ENCODE measurements at places on chromosomes 7 and 10.

GRCh38 chr10:78672918-78673317, 395.8 kb upstream of the ZMIZ1 start:
- DNase-seq, result no peak

DNA sequence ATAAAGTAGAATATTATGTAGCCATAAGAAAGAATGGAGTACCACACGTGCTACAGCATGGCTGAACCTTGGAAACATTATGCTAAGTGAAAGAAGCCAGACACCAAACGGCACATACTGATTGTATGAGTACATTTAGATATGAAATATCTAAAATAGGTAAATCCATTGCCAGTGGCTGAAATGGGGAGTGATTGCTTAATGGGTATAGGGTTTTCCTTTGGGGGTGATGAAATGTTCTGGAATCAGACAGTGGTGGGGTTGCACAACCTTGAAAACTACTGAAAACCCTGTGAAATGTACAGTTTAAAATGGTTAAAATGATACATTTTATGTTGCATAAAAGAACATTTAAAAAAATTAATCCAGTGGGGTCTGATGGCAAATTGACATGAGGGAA, 667.9 kb downstream of the AUTS2 start:
- no peak for DNase-seq

DNA sequence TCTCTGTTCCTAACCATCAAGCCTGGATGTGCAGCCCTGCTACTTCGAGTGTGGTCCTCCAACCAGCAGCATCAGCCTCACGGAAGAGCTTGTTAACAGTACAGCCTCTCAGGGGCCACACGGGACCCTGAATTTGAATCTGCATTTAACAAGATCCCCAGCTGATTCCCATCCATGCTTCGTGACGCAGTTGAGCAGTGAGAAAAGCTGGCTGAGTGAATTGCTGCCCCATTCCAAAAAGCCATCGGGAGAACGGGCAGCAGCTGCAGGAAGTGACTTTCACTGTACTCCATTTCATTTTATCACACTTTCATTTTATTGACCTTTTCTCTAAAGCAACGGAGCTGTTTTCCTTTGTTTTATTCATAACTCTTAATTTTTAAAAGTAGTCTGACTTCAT, 22.5 kb downstream of the FAM171A1 start:
- DNase-seq, result no peak

DNA sequence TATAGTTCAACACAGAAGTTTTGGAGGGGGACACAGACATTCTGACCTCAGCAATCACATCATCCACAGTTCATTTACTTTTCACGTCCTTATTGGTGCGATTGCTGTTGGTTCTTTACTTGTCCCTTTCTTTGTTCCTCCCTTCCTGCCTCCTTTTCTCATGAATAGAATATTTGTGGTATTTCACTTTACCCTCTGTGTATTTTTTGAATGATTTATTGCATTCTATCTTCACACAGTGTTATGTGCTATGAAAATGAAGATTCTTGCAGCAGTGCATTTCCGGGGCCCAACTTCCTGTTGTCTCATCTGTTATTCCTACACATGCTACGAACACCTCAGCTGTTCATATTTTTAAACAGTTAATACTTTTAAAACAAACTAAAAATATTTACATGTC, 179.6 kb downstream of the ZMYND11 start:
- no peak for DNase-seq

DNA sequence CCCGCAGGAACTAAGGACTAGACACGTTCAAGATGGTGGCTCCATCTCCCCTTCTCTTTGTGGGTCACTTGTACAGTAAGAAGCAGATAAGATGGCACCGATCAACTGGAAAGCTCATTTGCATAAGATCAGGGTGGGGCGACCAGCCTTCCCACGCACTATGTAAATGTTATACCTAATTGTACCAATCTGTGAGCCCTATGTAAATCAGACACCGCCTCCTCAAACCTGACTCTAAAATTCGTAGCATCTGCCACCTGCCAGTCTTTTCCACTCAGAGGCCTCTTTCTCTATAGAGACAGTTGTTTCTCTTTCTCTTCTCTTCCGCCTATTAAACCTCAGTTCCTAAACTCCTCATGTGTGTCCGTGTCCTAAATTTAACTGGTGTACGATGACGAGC, 324.5 kb downstream of the PHF14 start:
- no peak for DNase-seq

- no peak for DNase-seq
Measured at GRCh38 chr10:71660313-71660712, 59.3 kb downstream of the C10orf105 start.

- DNase-seq, result no peak
Measured at GRCh38 chr10:43373461-43373860, 2.0 kb downstream of the FXYD4 start.

- no peak for DNase-seq
Measured at GRCh38 chr10:3106928-3107425, 39.6 kb downstream of the PFKP start.

GRCh38 chr10:98621630-98622029, 174.9 kb upstream of the HPS1 start:
- no peak for DNase-seq

DNA sequence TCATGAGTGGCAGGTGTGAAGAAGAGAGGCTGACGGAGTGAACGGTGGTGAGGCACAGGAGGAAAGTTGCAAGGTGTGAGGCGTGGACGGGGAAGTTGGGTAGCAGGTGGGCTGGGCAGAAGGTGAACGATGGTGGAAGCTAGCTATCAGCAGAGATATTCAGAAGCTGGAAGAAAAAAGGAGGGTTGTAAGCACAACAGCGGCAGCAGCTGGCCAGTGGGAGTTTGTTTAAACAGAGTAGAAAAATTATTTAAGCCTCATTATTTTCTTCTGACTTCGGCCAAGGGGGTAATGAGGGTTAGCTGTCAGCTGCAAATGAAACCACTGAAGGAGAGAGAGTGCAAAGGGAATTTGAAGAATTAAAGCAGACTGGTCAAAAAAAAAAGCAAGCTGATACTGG, 62.1 kb upstream of the PRKAR2B start:
- no peak for DNase-seq

- DNase-seq, result peak; percentile 67
Measured at GRCh38 chr7:95916573-95917297, 144.4 kb downstream of the DYNC1I1 start.

DNA sequence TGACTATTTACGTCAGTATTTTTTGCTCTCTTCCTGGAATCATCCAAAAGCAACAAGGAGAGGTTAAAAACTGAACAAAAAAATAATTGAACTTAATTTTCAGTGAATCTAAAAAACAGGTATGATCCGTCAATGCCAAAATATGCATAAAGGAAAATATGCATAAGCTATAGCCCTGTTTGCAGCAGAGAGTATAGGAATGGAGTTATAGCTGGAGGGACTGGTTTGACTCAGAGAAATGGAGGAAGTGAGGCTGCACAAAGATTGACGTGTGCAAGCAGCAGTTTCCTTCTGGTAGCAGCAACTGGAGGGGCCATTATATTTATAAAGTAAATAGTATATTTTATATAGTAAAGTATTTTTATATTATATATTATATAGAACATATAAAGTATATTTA, 37.1 kb downstream of the GNG11 start:
- DNase-seq, result no peak

DNA sequence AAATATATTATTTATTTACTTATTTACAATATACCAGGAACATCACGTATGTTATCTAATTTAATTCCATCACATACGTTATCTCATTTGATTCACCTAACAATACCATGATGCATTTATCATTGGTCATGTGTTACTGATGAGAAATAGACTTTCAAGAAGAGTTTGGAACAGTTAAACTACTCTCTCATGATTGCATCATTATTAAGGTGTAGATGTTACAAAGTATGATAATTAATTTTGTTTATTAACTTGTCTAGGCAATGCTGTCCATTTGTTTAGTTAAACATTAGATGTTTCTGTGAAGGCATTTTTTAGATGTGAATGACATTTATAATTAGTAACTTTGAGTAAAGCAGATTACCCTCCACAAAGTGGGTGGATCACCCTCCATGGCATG, 32.0 kb upstream of the PCDH15 start:
- DNase-seq, result no peak

DNA sequence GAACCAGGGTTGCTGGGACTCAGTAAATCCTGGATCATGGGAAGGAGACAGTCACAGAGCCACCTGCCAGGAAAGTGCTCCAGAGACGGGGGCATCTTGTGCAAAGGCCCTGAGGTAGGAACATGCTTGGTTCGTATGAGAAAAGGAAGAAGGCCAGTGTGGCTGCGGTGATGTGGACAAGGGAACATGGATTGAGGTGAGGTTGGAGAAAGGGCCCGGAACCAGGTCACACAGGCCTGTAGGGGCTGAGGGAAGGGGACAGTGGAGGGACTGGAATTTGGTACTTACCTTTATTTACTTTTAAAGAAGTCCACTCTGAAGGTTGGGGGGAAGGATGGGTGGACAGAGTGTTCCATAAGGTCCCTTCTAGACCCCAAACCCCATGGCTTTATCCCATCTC, 32.9 kb upstream of the CXCL12 start:
- DNase-seq, result no peak

DNA sequence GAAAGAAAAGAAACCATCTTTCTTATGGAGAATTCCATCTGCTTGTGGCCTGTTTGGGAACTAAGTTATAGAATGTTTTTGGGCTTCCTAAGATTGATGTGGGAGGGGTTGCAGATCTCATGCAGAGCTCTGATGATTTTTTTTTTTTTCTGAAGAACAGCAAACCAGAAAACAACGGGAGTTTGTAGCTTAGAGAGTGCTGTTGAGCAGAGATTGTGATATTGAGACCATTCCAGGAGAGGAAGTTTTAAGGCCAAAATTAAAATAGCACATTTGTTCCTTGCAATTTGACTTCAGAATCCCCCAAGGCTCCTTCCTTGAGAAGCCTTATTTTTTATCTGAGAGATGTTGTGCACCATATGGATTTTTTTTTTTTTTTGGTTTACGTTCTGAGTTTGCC, 159.5 kb upstream of the NRP1 start:
- no peak for DNase-seq

- DNase-seq, result no peak
Measured at GRCh38 chr10:60358282-60358681, 31.4 kb downstream of the ANK3 start.

DNA sequence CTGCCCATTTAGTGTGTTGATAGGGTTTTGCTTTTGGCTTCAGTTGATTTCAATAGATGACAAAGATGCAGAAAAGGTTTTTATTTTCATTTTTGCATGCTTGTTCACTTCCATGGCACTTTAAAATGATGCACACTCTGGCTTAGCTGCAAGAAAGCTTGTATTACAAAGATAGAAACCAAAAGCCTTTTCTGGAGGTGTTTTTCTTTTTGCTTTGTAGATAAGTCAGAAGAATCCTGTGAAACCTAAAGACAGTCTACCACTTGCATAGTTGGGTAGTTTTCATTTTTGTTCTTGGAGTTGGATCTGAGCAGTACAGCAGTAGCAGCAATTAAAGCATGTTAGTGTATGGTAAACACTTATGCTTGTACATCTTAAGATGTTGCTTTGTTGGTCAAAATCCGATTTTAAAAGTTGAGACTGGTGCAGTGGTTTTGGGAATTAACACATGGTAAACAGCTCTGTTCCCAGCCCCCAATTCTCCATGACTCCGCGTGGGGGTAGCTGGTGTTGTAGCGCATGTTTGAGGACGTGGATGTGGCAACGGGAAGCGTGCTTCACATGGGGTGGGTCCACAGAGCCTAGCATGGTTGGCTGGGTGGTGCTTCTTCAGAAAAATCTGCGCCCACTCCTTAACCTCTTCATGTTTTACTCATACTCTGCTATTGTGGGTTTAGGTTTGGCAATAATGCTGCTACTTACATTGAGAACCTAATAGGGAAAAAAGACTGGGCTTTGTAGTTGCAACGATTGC, 19.8 kb downstream of the CCNY start:
- DNase-seq, result no peak

DNA sequence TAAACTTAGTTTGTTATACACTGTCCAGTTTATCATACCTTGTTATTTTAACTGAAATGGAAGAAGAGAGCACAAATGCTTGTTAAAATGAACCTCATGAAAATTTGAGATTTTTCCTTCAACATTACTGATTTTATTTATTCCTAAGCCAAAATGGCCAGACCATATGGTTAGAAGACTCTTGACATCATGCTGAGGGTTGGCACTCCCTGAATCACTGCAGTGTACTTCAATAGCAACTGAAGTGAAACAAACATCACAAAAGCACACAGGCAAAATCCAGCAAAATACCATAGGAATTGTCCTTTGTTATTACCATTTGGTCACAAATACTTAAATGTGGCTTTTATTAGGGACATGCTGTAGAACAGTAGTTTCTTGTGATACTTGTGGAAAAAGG, 347.8 kb downstream of the NXPH1 start:
- DNase-seq, result no peak

GRCh38 chr7:56092789-56093531, at the start of gene PHKG1:
Gene PHKG1, minus strand, starts transcription at chr7:56092952. Its CDS starts 4,011 bp downstream, at chr7:56088941.
- no peak for DNase-seq

DNA sequence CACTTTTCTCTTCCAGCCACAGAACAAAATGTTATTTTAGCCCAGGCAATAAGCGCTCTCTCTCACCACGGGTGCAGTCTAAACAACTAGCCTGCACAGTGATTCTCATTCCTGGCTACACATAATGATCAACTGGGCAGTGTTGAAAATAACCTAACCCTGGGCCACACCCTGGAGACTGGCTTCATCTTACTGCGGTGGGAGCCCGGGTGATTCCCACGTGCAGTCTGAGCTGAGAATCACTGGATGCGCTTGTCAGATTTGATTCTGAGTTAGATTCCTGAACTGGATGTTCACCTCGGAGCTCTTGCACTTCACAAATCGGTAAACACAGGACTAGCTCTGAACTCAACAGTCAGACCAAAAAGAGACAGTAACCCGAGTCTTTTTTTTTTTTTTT, 14.9 kb downstream of the ZC3HAV1 start:
- DNase-seq, result no peak

DNA sequence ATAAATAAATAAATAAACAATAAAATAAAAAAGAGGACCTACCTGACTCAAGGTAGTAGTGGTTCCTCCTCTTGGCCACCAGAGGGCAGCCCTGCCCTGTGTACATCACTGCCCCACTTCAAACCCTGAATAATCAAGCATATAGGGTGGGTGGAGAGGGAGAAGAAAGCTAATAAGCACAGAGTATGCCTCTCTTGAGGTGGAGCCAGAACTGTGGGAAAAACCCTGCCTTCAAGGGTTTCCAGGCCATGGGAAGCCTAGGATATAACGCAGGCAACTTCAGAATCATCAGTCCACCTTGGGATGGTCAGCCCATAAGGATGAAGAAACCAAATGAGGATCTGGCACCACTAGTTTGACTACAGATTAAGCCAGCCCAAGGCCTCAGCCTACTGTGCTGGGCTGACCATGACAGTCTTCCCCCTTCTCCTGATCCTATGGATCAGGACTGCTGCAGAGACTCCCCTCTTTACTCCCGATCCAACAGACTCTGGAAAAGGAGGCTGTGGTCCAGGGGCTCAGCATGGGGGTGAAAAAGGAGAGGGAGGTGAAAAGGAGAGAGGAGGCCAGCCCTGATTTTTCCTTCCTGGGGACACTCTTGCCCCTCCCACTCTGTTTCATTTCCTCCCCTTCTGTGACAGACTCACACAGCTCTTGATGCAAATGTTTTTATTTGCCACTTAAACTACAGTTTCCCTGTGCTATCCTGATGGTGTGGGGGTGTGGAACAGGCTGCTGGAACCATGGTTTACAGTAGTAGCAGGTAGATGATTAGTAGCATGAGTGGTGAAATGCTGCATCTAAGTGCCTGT, 10.1 kb downstream of the AVPI1 start:
- peak; percentile 41 for DNase-seq

All from activated T-cell treated with anti-CD3 and anti-CD28 coated beads for 4 hours (primary cell).